ENCODE measurements at places on chromosomes 1 and 21.

DNA sequence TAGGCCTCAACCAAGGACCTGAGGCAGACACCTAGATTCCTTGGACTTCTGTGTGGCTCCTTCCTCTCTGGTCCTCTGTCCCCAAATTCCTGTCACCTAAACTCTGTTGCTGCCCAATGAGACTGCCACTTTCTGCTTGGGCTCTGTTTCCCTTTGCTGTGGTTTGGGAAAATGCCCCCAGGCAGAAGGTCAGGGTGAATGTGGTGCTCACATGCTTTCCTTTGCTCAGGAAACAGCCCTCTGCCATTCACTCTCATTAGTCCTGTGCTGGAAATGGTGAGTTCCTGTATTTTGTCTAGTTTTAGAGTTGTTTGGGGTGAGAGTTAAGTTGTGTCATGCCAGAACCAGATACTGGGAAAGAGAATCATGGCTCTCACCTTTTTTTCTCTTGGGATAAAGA, 22.7 kb upstream of the SHE start:
- no peak for DNase-seq

- DNase-seq, result no peak
These were observed 69.9 kb upstream of the ZC3H11B start for GRCh38 chr1:219682788-219683187.

GRCh38 chr1:150281221-150281757, 1.1 kb upstream of the CIART start:
- DNase-seq, result no peak

DNA sequence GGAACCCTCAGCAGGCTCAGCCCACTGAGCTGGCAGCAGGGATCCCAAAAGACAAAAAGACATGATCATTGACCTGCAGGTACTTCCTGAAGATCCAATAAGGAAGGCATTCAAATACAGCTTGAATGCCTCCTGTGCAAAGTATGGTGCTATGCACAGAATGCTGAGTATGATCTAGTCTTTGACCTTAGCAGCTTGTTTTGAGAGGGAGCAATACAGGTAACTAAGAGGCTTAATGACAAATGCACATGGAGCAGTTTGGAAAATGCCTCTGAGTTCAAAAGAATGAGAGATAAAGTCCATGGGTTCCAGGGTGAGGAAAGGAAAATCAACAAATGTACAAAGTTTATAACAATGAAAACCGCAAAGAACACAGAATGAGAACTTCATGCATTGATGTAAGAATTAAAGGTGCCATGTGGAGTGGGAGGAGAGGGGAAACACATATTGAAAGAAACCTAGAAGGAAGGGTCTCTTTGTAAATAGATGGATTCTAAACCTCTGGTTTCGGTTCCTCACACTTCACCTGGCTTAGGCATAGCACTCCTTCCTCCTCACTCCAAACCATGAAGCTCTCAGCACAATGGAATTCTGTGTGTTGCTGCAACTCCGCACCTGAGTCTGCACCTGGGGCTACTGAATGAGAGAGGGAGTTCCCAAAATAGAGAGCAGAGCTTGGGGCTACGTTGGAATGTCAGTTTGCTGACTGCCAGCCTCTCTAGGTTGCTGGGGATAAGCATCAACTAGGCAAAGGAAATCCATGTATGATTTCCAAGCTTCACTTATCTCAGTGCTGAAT, 77.6 kb downstream of the PLXNA2 start:
- no peak for DNase-seq

GRCh38 chr1:209675565-209676154, 448 bp downstream of the G0S2 start:
- DNase-seq, result no peak

- DNase-seq, result no peak
These were observed 14.0 kb upstream of the MIXL1 start for GRCh38 chr1:226209307-226210059.

DNA sequence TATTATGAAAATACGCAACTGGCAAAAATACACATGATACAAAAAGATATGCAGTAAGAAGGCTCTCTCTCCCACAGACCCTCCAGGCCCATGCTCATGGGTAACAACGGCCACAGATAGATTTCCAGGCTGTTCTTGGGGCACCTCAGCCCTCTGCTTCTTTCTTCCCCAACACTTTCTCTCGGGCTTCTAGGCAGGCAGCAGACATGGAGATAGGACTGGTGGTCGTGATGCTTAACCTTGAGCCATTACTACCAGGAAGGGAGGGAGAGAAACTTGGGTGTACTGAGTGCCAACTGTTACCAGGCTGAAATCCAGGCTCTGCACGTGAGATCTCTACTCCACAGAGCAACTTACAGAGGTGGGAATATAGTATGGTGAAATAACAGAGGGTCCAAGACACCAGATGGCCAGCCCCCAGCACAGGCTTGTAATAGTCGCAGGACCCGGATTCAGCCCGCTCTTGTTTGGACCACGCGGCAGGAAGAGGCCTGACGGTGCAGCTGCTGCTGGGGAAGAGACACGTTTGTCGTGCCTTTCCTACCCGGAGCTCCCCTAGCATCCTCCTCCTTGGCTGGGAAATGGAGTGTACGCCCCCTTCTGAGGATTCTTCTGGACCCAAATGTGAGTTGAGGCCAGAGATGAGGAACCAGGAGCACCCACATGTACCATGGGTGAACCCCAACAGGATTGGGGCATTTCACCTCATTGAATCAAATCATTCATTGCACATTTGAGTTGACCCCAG, 441.1 kb upstream of the VAMP3 start:
- no peak for DNase-seq

- DNase-seq, result no peak
These were observed 218.9 kb upstream of the C1orf174 start for GRCh38 chr1:4118746-4119515.

GRCh38 chr1:53766831-53767405, 28.0 kb upstream of the GLIS1 start:
- DNase-seq, result no peak

GRCh38 chr1:228163007-228163753, 2.4 kb upstream of the IBA57 start:
- DNase-seq, result no peak

DNA sequence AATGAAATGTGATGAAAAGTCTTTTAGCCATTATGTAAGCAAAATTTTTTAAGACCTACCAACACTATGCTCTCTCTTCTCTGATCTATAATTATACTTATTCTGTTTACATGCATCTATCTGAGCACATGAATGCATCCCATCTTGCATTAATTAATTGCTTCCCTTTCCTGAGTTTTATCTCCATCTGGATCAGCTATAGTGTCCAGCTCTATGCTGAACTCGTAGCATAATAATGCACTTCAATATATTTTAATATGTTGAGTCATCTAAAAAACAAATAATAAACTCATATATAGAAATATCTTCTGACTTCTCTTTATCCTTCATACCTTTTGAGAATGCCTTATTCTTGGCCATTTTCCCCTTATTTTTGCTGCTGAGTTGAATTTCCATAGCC, 1097.8 kb downstream of the TTLL7 start:
- DNase-seq, result no peak

- DNase-seq, result no peak
These were observed 20.0 kb downstream of the CACNA1E start for GRCh38 chr1:181503171-181503810.

- DNase-seq, result no peak
These were observed 3.9 kb upstream of the STIL start for GRCh38 chr1:47317841-47318240.

DNA sequence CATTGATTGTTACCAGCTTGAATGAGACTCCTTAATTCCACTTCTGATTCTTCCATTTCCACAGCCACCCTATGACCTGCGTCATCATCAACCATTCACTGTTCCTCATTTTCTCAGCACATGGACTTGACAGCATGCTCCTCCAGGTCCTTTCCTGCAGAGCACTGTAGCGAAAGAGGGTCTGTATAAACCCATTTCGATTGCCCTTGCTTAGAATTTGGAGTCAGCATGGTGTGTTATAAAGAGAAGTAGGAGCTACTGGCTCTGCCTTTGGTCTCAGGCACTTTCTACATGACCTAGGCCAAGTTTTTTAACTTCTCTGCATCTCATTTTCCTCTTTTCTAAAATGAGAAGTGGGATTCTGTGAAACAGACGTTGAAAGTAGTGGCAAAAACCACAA, 133.8 kb downstream of the AK5 start:
- DNase-seq, result no peak

GRCh38 chr1:25700144-25700523, 83.5 kb downstream of the MAN1C1 start:
- DNase-seq, result no peak
